ENCODE measurements at places on chromosomes 7 and 10. TPM values are rescaled to one million over a fixed set of nuclear protein-coding genes. Genes with fewer than 3 reads are reported as not detected.

Gene ANKRD30A
- total RNA-seq: not detected

Gene COPS6
- 23.4 TPM for total RNA-seq

Gene UBE2H
- 138 TPM for total RNA-seq

Gene SLC26A4
- total RNA-seq: 0.61 TPM

Gene CPA4
- total RNA-seq: not detected

Gene CUBN
- 3.0 TPM for total RNA-seq

Gene ZNF467
- 41.2 TPM for total RNA-seq

Gene ERVW-1
- not detected for total RNA-seq

Gene NUPR2
- total RNA-seq: 0.89 TPM

Gene THSD7A
- 6.8 TPM for total RNA-seq

Gene WEE2
- 0.78 TPM for total RNA-seq

Gene DOCK4
- total RNA-seq: 166 TPM

Gene BLVRA
- 110 TPM for total RNA-seq

Gene HOXA13
- not detected for total RNA-seq

Gene PPP1R17
- not detected for total RNA-seq

Gene OR2A25
- total RNA-seq: not detected

Gene HMX3
- total RNA-seq: not detected

Gene MORN4
- total RNA-seq: 4.1 TPM

Gene NEURL1
- total RNA-seq: not detected

Gene SPDYE17
- not detected for total RNA-seq

Gene PNLIPRP2
- not detected for total RNA-seq

Gene PAX2
- not detected for total RNA-seq

Gene CHST3
- 15.0 TPM for total RNA-seq

Measured in upper lobe of left lung (tissue), 6 donors.